ENCODE measurements at places on chromosomes 2 and 18. TPM values are rescaled to one million over a fixed set of nuclear protein-coding genes. Genes with fewer than 3 reads are reported as not detected.
A peak's percentile ranks its signal among the peaks of the same experiment; 100 is the strongest.

GRCh38 chr2:126085011-126085795 lies 570.8 kb upstream of the GYPC start:
- no peak for DNase-seq
- no peak overlapping the region for H3K4me3 ChIP-seq
- no peak overlapping the region for H3K27ac ChIP-seq
- H3K27me3 ChIP-seq: no peaks in the 10 kb centered on the region
- H3K36me3 ChIP-seq: no peaks in the 10 kb centered on the region
- H3K4me1 ChIP-seq: no peaks in the 10 kb centered on the region

GRCh38 chr2:162926907-162927306 lies 88.3 kb upstream of the KCNH7 start:
- no peak overlapping the region for H3K27ac ChIP-seq
- no peaks in the 10 kb centered on the region for H3K4me1 ChIP-seq
- H3K4me3 ChIP-seq: no peak overlapping the region
- DNase-seq: no peak
- no peaks in the 10 kb centered on the region for H3K36me3 ChIP-seq
- H3K27me3 ChIP-seq: no peaks in the 10 kb centered on the region

GRCh38 chr2:136751406-136751805 lies 13.9 kb upstream of the THSD7B start:
- H3K27me3 ChIP-seq: no peaks in the 10 kb centered on the region
- no peak overlapping the region for H3K27ac ChIP-seq
- no peaks in the 10 kb centered on the region for H3K4me1 ChIP-seq
- DNase-seq: no peak

DNA sequence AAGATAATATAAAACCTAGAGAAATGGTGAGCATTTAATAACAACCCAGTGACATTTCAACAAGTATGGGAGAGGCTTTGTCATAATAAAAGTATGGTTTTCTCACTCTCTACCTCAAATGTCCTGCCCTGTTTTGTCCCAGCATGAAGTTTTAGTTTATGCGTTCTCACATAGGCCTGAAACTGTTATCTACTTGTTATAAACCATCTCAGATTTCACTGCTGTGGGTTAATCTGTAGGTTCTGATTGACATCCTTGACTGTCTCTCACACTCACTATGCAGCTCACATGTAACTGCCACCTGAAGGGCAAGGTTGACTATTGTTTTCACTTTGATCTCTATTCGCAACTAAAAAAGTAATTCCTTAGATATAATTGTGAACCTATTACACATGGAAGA lies 44.9 kb downstream of the ZEB2 start:
- no peak overlapping the region for H3K27ac ChIP-seq
- no peaks in the 10 kb centered on the region for H3K36me3 ChIP-seq
- peaks cover 15% of the 10 kb centered on the region for H3K4me1 ChIP-seq

- H3K27me3 ChIP-seq: no peaks in the 10 kb centered on the region
- no peak overlapping the region for H3K4me3 ChIP-seq
- peak overlapping the region; percentile 75 for H3K27ac ChIP-seq
- DNase-seq: peak; percentile 62
These were observed 51.4 kb downstream of the UXS1 start for GRCh38 chr2:106142683-106143082.

DNA sequence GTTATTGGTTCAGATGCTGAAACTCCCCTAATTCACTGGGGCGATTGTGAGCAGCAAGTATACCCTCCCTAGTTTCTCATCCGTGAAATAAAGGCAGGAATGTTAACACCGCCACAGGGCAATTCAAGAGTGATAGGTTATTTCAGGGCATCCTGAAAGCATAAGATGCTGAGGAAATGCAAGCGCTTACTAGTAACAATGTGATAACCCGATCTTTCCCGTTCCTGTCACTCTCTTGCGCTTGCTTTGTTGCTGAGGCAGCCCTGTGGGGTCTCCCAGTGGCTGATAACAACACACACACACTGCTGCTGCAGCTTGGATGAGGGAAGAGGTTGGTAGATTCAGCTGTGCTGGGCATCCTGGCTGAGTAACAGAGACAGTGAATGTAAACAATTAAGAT lies 259.3 kb downstream of the AGPS start:
- H3K27ac ChIP-seq: no peak overlapping the region
- no peak overlapping the region for H3K4me3 ChIP-seq
- H3K36me3 ChIP-seq: no peaks in the 10 kb centered on the region
- H3K4me1 ChIP-seq: no peaks in the 10 kb centered on the region
- no peak for DNase-seq

DNA sequence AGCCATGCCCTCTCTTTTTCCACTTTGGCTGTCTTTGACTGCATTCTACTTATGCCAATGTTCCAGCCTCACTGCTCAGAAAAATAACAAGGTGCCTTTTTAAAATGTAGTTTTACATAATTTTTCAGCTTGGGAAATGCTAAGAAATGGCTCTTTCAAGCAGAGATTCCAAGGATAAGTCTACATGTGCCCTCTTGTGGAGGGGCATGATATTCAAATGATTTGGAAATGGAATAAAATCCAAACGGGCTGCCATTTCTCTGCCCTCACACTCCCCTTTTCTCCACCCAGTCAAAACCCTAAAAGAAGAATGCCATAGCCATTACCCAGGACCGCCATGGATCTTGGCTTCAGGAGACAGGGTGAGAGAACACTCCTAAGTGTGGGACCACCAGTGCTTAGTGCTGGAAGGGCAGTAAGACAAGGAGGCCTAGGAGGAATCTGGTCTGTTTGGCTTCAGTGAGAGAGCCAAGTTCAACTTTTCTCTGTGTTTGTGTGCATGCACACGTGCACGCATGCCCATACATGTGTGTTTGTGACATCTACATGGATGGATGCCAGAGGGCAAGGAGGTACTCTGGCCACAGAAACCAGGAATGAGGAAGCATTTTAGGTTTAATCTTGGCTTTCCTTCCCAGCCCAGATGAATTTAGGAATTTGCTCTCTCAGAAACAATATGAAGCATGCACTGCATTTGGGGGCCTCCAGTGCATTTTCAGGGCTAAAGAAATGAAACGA lies 174.0 kb upstream of the SLC14A2 start:
- H3K4me3 ChIP-seq: no peak overlapping the region

DNA sequence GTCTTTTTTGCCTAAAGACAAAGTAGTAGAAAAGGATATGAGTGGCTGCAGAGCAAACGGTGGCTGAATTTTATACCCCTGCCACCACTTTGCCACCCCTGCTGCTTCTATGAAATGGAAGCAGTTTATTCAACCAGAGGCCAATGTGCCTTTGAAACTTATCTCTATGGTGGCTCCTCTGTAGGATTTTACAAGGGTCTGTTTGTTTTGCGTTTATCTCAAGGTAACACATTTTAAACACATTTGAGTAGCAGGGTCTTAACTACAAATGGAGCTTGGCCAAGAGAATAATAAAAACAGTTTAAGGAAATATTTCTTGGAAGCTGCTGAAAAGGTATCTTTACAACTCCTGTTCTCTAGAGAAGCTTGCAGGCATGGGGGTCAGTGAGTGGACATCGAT lies 6.1 kb downstream of the ALLC start:
- H3K27ac ChIP-seq: no peak overlapping the region
- peaks cover 18% of the 10 kb centered on the region for H3K4me1 ChIP-seq
- no peak for DNase-seq
- peaks cover 2% of the 10 kb centered on the region for H3K36me3 ChIP-seq
- H3K27me3 ChIP-seq: peaks cover 7% of the 10 kb centered on the region
- H3K4me3 ChIP-seq: no peak overlapping the region

DNA sequence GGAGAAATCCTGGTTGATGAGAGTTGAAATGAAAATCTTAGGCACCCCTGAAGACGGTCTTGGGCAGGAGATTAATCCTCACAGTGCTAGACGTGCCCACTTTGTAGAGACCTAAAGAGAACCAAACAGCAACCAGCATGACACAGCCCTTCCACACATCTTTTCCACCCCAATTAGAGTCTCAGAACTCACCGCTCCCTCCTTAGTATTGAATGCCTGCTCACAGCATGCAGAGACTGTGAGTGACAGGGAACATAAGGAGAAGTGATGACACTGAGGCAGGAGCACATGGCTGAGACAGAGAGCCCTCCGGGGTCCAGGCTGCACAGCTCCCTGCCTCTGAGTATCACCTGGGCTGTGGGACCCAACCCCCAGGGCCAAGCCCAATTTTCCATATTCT lies 367.6 kb downstream of the EIPR1 start:
- no peak for DNase-seq
- no peaks in the 10 kb centered on the region for H3K4me1 ChIP-seq
- no peak overlapping the region for H3K4me3 ChIP-seq
- peaks cover 27% of the 10 kb centered on the region for H3K27me3 ChIP-seq

GRCh38 chr2:95325026-95325425 lies 27.9 kb downstream of the KCNIP3 start:
- H3K4me3 ChIP-seq: no peak overlapping the region
- H3K36me3 ChIP-seq: no peaks in the 10 kb centered on the region
- no peaks in the 10 kb centered on the region for H3K4me1 ChIP-seq
- no peak for DNase-seq

DNA sequence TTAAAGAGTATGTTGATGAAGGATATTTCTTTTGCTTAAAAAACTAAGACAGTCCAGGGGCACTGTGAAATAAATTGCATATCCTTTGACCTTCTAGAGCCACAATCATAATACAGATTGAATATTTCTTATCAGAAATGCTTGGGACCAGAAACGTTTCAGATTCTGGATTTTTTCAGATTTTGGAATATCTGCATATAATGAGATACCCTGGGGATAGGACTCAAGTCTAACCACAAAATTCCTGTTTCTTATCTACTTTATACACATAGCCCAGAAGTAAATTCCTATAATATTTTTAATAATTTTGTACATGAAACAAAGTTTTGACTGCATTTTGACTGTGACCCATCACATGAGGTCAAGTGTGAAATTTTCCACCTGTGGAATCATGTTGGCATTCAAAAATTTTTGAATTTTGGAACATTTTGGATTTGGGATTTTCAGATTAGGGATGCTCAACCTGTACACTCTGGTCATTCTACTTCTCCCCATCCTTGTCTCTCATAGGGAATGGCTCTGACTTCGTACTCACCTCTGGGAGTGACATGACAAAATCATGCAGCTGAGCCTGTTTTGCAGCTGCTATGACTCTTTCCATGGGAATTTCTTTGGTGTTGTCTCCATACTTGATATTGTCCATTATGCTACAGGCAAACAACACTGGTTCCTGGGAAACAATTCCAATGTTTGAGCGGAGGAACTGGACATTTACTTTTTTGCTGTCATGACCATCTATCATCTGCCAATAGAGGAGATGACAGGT lies 25.7 kb downstream of the G6PC2 start:
- peaks cover 29% of the 10 kb centered on the region for H3K27me3 ChIP-seq
- H3K4me3 ChIP-seq: no peak overlapping the region
- DNase-seq: no peak
- no peaks in the 10 kb centered on the region for H3K4me1 ChIP-seq

DNA sequence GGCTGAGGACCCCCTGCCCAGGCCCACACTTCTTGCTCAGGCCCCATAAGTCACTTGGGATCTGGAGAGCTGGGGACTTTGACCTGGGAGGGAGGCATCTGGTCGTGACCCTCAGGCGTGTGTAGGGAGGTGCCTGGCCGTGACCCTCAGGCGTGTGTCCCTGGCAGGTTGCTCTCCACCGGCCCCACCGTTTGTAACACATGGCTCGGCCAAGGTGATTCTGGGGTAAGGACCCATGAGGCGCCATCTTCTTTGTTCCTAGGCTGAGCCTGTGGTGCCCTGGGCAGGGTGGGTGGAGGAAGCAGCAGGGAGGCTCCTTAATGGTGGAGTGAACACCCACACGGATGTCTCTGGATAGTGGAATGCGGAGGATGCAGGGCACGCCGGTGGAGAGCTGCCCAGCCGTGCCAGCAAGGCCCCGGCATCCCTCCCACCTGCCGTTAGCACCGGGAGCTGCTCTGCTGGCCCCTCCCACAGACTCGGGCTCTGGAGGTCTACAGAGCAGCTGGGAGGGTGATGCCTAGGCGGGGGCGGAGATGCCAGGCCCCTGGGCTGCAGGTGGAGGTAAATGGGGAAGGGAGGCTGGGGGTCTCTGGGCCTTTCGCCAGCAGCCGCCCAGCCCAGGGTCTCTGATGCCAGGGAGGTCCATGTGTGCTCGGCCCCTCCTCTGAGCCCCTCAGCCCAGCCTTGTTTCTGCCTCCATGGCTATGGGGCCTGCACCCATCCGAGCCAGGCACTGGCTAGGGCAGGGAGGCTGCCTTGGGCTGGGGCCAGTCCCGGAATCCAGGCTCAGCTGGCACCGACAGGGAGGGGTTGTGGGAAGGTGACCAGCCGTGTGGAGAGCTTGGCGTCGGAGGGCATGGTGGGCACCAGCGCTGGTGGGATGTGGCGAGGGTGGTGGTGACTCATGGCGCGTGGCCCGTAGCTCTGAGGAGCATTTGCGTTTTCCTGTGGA lies 1.1 kb upstream of the GAL3ST2 start:
- H3K4me1 ChIP-seq: peaks cover 6% of the 10 kb centered on the region
- H3K36me3 ChIP-seq: no peaks in the 10 kb centered on the region
- peak; percentile 7 for DNase-seq
- H3K4me3 ChIP-seq: no peak overlapping the region
- H3K27me3 ChIP-seq: no peaks in the 10 kb centered on the region

GRCh38 chr2:205656941-205657340 lies 25.4 kb upstream of the NRP2 start:
- H3K4me3 ChIP-seq: no peak overlapping the region
- no peaks in the 10 kb centered on the region for H3K36me3 ChIP-seq
- H3K4me1 ChIP-seq: peaks cover 14% of the 10 kb centered on the region
- no peak overlapping the region for H3K27ac ChIP-seq
- peaks cover 6% of the 10 kb centered on the region for H3K27me3 ChIP-seq

DNA sequence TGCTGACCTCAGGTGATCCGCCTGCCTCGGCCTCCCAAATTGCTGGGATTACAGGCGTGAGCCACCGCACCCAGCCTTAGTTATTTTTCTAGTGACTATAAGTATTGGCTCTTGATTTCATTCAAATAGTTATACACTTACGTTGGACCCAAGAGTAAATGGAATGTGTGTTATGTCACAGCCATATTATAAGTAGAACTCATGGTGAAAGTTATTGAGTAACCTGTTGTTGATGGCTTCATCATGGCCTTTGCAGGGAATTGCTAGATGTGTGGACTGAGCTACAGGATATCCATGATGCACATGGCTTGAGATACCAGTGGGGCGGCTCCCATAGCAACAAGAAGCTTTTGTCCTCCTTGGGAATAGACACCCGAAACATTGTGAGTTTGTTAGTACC lies 44.7 kb downstream of the AFTPH start:
- no peak for DNase-seq
- no peak overlapping the region for H3K27ac ChIP-seq
- H3K36me3 ChIP-seq: peaks cover 13% of the 10 kb centered on the region
- peaks cover 17% of the 10 kb centered on the region for H3K4me1 ChIP-seq
- H3K4me3 ChIP-seq: no peak overlapping the region

The PDE11A gene
- not detected for total RNA-seq

The TMEM198 gene
- total RNA-seq: 4.4 TPM

The TUBB8B gene
- not detected for total RNA-seq

The CRYGD gene
- not detected for total RNA-seq

The C2orf72 gene
- 0.34 TPM for total RNA-seq

The CFAP65 gene
- total RNA-seq: not detected

Data from activated CD4-positive, alpha-beta memory T cell treated with anti-CD3 and anti-CD28 coated beads for 36 hours (primary cell).